CD4-positive, alpha-beta memory T cell (primary cell): ENCODE measurements at places on chromosomes 16 and 17. TPM values are rescaled to one million over a fixed set of nuclear protein-coding genes. Genes with fewer than 3 reads are reported as not detected.

DNA sequence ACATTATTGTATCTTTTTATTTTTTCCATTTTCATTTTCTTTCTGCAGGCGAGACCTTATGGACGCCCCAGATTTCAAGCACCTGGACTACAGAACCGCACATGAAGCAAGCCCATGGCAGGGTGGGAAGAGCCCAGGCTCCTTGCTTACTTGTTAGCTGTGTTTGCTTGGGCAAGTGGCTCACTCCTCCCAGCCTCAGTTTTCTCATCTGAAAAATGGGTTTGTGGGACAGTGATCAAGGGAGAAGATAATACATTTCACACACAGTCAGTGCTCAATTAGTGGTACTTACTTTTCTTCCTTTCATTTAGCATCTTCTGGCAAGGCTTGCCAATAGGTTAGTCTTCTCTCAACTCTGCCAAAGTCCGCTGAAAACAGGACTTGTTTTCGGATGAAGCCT lies 117.5 kb downstream of the IRX3 start:
- H3K27ac ChIP-seq = no peak overlapping the region
- no peaks in the 10 kb centered on the region for H3K36me3 ChIP-seq
- H3K4me3 ChIP-seq = no peak overlapping the region
- DNase-seq = no peak
- H3K4me1 ChIP-seq = no peaks in the 10 kb centered on the region
- peaks cover 3% of the 10 kb centered on the region for H3K27me3 ChIP-seq

- no peaks in the 10 kb centered on the region for H3K27me3 ChIP-seq
- no peaks in the 10 kb centered on the region for H3K4me1 ChIP-seq
- H3K4me3 ChIP-seq = no peak overlapping the region
- no peak for DNase-seq
Observed at GRCh38 chr16:57634171-57634570, 5.7 kb downstream of the ADGRG1 start.

DNA sequence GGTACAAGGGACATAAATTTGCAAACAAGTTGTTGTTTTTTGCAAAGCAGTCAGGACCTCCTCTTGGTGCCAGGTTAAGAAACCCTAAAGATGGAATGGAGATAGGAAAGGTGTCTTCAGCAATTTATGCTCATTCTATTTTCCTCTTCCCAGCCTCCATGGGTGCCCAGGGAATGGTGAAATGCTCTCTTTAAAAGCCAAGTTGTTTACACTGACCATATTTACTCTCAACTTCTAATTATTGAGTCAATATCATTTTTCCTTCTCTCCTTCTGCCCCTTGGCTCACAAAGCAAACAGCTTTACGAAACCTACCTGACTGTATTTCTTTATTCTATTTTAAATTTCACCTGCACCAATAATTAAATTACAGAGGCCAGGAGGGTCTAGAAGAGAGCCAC lies 138.5 kb upstream of the IRX3 start:
- no peaks in the 10 kb centered on the region for H3K4me1 ChIP-seq
- H3K27ac ChIP-seq = no peak overlapping the region
- H3K4me3 ChIP-seq = no peak overlapping the region

DNA sequence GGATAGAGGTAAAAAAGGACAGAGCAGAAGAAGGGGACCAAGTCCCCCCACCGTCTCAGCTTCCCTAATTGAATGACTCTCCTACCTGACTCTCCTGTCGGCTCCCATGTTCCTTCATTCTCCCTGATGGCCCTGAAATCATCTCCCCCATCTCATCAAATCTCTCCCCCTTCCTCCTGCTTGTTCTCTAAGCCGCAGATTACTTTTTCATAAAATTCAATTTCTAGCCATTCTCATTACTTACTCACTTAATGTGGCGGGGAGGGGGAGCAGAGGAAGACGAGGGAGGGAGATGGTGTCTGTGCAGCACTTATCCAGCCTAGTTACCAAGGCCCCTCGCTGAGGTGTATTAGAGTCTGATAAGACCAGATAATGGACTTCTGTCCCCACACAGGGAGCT lies 161.5 kb downstream of the CCT6B start:
- DNase-seq = no peak
- H3K4me3 ChIP-seq = no peak overlapping the region
- H3K27me3 ChIP-seq = no peaks in the 10 kb centered on the region
- no peak overlapping the region for H3K27ac ChIP-seq
- H3K36me3 ChIP-seq = no peaks in the 10 kb centered on the region

GRCh38 chr17:70922268-70922667 lies 752.9 kb downstream of the KCNJ2 start:
- H3K36me3 ChIP-seq = no peaks in the 10 kb centered on the region
- no peak for DNase-seq
- H3K4me3 ChIP-seq = no peak overlapping the region
- H3K27ac ChIP-seq = no peak overlapping the region
- no peaks in the 10 kb centered on the region for H3K4me1 ChIP-seq
- no peaks in the 10 kb centered on the region for H3K27me3 ChIP-seq

DNA sequence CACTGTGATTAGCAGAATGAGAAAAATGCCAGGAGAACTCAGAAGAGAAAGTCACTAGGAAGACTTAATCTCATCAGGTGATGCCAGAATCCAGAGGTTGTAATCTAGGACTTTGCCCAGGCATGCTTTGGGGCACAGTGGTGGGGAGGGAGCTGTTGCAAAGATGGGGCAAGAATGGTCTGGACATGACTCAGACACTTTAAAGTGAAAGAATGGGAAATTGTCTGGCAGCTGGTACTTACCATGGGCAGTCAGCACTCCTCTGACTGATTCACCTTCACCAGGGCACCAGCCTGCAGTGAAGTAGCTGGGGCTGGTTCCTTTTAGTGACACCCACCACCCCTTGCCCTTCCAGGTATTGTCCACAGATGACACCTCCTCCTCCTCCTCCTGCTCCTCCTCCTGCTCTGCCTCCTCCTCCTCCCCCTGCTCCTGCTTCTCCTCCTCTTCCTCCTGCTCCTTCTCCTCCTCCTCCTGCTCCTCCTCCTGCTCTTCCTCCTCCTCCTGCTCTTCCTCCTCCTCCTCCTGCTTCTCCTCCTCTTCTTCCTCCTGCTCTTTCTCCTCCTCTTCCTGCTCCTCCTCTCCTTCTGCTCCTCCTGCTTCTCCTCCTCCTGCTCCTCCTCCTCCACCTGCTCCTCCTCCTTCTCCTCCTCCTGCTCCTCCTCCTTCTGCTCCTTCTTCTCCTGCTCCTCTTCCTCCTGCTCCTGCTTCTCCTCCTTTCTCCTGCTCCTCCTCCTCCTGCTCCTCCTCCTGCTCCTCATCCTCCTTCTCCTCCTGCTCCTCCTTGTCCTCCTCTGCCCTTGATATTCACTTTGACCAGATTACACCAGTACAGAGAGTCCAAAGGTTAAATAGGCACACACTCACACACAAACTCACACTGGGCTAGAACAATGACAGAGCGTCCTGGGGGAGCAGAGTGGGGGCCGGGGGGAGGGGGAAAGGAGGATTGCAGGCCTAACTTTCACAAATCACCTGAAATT lies at the start of gene CHD9NB:
Gene CHD9NB (minus strand): TSS at position 379 of the 983 bp plus-strand sequence. CDS start 8,739 bp downstream, outside the sequence.
- H3K27me3 ChIP-seq = no peaks in the 10 kb centered on the region
- no peak within 1 kb of the TSS for H3K4me3 ChIP-seq
- no peaks in the 10 kb centered on the region for H3K36me3 ChIP-seq
- H3K4me1 ChIP-seq = peaks cover 21% of the 10 kb centered on the region
- H3K27ac ChIP-seq = no peak within 1 kb of the TSS

The TEN1 gene
- polyA plus RNA-seq = 13.1 TPM

The HBA1 gene
- polyA plus RNA-seq = not detected

The MYH1 gene
- not detected for polyA plus RNA-seq

The ZP2 gene
- not detected for polyA plus RNA-seq
